ENCODE measurements at places on chromosomes 1 and 21. TPM values are rescaled to one million over a fixed set of nuclear protein-coding genes. Genes with fewer than 3 reads are reported as not detected.

DPT gene
- total RNA-seq = not detected

C1orf210 gene
- total RNA-seq = not detected

GNAT2 gene
- not detected for total RNA-seq

GSTM1 gene
- not detected for total RNA-seq

ADAMTS4 gene
- 0.77 TPM for total RNA-seq

NEGR1 gene
- total RNA-seq = 0.08 TPM

MMEL1 gene
- total RNA-seq = 3.8 TPM

ETV3L gene
- total RNA-seq = not detected

KCNE2 gene
- not detected for total RNA-seq

Data from T-helper 17 cell (primary cell).